ENCODE measurements at places on chromosomes 1 and 21.
A peak's percentile ranks its signal among the peaks of the same experiment; 100 is the strongest.

DNA sequence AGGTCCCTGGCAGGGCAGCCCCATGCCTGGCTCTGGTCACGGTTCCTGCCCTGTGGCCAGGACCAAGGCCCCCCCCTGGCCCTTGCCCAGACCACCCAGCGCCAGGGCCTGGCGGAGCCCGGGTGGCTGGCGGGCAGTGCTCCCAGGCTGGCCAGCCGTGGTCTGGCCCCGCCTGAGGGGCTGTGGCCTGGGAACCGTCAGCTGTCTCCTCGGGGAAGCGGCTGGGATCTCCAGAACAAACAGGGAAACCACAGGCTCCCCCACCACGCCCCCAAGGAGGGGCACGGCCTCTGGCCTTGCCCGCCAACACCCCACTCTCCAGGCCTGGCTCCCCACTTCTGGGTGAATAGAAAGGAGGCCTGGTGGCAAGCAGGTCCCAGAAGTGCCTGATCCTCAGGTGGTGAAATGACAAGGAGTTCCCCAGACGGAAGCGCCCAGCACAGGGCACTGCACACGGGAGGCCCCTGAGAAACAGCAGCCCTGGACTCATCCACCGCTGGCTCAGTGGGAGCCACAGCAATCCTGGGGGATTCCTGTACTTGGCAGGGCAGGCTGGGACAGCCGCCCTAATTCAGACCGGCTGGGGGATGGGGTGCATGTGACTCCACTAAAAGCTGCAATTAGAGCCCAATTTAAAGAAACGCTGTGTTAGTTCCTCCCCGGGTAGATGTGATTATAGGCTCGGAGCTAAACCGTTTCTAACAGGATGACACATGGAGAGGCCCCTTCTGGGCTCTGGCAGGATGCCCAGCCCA, 78.9 kb downstream of the RAP1GAP start:
- peak; percentile 25 for ATAC-seq

DNA sequence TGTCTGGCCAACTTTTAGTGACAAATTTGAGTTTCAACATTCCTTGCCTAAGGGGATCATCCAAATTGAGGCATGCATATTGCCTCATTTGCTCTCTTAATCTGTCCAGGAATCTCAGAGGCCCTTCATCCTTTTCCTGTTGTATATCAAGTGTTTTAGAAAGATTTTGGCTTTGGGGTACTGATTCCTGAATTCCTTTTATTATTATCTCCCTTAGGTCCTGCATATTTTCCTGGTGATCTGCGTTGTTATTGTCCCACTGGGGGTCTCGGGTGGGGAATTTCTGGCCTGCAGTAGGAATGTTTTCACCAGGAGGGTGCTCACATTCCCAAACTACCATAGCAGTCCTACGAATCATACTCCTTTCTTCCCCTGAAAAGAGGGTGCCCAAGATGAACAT, 4.4 kb upstream of the AADACL3 start:
- no peak for ATAC-seq

- ATAC-seq, result no peak
These were observed 77.5 kb downstream of the PAPPA2 start for GRCh38 chr1:176540428-176540827.

DNA sequence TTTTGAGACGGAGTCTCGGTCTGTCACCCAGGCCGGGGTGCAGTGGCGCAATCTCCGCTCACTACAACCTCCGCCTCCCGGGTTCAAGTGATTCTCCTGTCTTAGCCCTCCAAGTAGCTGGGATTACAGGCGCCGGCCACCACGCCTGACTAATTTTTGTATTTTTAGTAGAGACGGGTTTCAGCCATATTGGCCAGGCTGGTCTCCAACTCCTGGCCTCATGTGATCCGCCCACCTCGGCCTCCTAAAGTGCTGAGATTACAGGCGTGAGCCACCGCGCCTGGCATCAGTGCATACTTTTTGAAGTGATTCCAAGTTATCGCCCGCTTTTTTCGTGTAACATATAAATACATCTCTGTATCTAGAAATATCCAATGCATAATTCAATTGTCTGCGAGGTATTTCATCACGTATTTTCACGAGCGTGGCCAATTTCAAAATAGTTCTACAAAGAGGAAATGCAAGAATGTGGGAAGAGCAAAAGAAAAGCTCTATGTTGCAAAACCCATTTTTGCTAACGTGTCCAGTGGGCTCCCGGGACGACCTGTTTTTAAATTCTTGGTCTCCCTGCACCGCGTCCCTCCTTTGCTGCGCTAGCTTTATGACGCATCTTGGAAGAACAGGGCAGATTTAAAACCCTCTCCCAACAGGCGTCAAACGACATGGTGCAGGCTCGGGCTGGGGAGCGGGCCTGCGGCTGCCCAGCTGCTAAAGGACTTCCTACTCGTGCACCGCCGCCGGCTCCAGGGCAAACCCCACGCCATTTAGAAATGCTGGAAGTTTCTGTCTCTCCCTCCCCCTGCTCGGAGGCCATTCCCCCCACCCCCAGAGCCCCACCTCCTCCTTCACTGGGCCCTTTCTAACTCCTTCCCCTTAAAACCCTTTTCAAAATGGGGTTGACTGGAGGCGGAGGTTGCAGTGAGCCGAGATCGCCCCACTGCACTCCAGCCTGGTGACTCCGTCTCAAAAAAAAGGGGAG, 923 bp upstream of the IFNGR2 start:
- ATAC-seq, result peak; percentile 16

GRCh38 chr1:175901076-175901836, 157.9 kb upstream of the TNR start:
- peak; percentile 18 for ATAC-seq

GRCh38 chr1:54105080-54105479, 47.7 kb downstream of the CDCP2 start:
- ATAC-seq, result no peak

DNA sequence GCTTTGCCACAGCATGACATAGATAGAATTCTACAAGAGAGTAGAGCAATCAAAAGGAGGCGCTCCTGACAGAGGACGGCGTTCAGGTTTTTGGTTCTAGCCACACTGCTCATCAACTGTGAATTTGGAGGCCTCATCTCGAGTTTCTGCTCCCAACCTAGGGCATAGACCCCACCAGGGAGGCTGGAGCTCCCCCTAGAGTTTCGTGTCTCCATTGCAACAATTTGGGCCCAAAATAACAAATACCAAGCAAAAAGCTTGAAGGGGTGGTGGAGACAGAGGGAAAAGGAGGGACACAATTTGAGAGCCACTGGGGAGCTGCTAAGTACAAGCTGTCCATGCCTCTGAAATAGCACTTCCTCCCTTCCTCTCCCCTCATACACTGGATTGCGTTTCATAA, 297.0 kb downstream of the GPATCH2 start:
- ATAC-seq, result no peak

All from stimulated activated memory B cell treated with anti-CD40 and anti-IgM and Interleukin-4, amounts not matched to agents 10 μg/mL and 1 μg/mL and 100 μg/mL, for 72 hours (primary cell).